ENCODE measurements at places on chromosomes 6 and 20.

- peak; percentile 47 for DNase-seq
Measured at GRCh38 chr20:63978319-63979228, 868 bp downstream of the SAMD10 start.

GRCh38 chr6:33634946-33635345, 13.8 kb downstream of the ITPR3 start:
- no peak for DNase-seq

DNA sequence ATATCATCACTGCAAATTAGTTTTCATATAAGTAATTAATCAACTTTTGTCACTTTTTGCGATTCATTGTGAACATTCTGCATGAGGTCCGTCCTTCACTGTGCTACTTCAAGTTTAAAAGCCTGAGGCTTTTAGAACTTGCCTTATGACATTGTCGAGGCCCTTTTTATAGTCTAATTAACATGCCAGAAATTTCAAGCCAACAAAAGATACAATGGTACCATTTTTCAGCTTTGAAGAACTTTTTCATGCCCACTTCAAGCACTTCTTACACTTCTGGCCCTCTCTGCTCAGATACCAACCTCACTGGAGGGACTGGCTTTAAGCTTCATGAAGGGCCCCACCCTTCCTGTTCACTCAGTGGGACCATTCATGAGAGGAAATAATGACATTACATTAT, 323.1 kb downstream of the TPBG start:
- DNase-seq: no peak

GRCh38 chr6:150967381-150967780, 101.9 kb downstream of the MTHFD1L start:
- DNase-seq: no peak

GRCh38 chr20:63626424-63627128, at the start of gene GMEB2:
Gene GMEB2 (minus strand): TSS chr20:63627101. CDS start chr20:63619397, 7,704 bp downstream.
- DNase-seq: no peak

GRCh38 chr6:43677759-43678158, 9.8 kb downstream of the MRPS18A start:
- no peak for DNase-seq

- DNase-seq: peak; percentile 51
Measured at GRCh38 chr6:53159558-53159957, 10.9 kb upstream of the GCM1 start.

- DNase-seq: peak; percentile 96
Measured at GRCh38 chr6:32941214-32941768, 463 bp upstream of the HLA-DMB start.

DNA sequence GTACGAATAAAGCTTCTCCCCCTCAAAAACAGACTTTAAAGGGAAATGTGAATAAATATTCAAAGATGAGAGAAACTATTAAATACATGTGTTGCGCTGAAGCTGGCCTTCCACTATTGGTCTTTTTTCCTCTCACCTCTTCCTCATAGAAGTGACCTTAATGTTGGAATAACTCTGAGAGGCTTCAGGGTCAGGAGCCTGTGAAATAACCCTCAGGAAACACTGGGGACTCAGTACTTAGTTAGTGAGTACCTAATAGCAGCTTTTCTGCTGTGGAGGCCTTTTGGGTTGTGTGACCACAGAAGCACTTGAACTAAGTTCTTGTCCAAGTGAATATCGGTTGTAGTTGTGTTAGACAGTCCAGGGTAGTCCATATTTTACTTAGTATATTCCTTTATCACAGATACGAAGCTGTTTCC, 799 bp upstream of the SHPRH start:
- peak; percentile 12 for DNase-seq

DNA sequence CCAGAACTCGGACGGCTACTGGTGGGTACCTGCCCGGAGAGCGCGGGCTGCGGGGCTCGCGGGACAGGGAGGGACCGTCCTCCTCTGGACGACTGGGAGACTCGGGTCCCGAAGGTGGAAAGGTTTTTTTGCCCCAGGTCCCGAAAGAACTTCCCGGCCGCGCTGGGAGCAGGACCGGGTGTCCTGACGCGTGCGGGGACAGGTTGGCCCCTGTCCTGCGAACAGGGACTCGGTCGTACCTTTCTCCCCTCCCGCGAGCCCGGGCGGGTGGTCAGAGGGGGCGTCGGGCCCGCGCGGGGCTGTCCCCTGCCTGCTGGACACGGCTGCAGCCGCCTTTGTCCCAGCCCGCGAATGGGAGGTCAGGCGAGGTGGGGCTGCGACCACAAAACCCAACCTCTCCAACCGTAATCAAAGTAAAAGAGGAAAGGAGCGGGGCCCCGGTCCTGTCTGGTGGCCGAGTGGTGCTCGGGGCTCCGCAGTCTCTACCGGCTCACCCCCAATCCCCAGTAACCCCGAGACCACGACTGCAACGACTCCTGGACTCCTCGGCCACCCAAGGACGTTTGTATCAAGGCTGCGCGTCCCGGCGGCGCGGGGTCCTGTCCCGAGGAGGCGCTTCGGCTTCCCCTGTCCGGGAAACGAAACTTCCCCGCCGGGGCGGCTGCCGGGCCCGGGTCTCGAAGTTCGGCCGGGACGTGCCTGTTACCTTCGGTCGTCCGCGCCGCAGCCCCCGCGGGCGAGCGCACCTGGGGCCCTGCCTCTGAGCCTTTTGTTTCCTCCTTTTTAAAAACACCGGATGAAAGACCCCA, 798 bp downstream of the DSP start:
- no peak for DNase-seq

- DNase-seq: peak; percentile 79
Measured at GRCh38 chr20:48025051-48025515, 239.8 kb upstream of the SULF2 start.

DNA sequence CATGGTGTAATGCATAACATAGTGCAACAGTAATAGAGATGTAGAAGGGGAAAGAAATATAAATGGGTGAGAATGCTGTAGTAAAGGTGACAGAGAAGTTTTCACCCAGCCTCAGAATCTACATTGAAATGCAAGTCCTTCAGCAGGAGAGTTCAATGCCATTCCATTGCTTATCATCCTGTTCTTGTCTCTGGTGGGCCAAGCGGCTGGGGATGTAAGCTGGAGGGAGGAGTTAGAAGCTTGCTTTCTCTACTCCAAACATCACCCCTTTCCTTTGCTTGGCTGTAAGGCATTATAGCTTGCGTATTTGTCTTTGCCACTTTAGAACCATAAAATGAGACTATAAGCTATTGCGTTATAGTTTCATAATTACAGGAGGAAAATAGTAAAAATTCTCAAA, 2.2 kb upstream of the FUT9 start:
- DNase-seq: no peak

GRCh38 chr6:90382760-90383159, 86.1 kb upstream of the BACH2 start:
- DNase-seq: no peak

GRCh38 chr6:25973923-25974555, 11.4 kb downstream of the TRIM38 start:
- no peak for DNase-seq

- DNase-seq: peak; percentile 1
Measured at GRCh38 chr6:40011844-40012243, 77.6 kb upstream of the MOCS1 start.

GRCh38 chr6:168601111-168601510, 160.1 kb downstream of the SMOC2 start:
- DNase-seq: no peak

DNA sequence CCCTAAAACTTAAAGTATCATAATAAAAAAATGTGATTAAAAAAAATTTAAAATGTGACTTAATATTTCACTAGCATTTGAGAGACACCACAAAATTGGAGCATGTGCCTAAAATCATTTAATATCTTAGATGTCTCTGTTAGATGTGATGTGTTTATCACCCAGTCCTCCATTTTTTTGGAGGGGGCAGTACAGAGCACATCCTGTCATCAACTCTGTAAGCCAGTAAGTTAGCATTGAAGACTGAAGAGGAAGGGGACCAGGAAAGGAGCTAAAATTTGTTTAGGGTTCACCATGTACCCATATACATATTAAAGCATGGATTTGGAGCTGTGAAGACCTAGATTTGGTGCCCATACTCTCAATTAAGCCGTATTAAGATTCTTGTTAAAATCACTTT, 30.7 kb upstream of the ADIG start:
- no peak for DNase-seq

DNA sequence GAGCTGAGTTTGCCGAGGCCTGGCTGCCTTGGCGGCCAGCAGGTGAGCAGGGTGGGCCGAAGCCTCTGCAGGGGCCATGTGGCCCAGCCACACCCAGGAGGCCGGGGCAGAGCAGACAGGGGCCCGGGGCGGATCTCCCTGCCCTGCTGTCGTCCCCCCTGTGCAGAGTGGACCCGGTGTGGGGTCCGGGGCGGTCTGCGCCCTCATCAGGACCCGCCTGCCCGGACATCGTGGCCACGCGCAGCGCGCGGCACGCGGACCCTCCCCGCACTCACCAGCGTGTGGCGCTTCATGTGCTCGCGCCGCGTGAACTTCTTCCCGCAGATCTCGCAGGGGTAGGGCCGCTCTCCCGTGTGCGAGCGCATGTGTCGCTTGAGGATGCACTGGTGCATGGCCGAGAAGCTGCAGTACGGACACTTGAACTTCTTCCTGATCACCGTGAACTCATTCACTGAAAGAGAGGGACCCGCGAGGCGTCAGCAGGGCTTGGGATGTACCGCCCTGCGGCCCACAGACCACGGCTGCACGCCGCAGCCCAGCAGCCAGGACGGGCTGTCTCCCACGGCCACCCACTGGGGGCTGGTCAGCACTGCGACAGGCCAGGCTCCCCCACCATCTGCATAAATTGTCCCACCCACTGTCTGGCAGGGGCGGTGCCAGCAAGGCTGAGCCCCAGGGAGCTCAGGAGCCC, 13.0 kb downstream of the SLC2A4RG start:
- no peak for DNase-seq

DNA sequence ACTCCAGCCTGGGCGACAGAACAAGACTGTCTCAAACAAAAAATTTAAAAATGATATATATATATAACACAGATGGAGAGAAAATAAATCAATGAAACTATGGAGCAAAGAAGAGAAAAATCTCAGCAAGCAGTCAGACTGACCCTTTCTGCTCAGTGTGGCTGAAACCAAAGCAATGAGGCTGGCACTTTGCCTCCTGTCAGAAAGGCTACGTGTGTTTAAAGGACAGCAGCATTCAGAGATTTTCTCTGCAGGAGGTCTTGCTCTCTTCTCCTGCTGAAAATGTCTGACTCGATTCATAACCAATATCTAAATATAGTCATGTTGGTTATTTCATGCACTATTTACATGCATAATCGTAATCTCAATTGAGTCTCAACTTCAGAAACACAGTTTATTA, 527.0 kb upstream of the JARID2 start:
- no peak for DNase-seq

DNA sequence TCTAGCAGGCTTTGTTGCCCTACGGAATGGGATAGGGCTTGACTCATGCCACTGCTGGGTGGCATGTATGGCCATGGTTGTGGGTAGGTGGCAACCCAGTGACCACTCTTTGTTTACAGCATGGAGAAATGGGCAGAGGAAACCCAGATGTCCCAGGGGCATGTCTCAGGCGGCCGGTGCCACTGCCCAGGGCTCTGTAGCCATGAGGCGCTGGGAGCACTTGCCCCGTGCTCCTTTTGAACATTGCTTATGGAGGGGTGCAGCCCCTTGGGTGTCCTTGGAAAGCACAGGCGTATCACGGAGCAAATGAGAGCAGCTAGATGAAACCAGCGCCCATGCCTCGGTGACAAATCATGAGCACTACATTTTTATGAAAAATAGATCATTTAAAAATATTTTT, 212.5 kb upstream of the ECI2 start:
- no peak for DNase-seq

DNA sequence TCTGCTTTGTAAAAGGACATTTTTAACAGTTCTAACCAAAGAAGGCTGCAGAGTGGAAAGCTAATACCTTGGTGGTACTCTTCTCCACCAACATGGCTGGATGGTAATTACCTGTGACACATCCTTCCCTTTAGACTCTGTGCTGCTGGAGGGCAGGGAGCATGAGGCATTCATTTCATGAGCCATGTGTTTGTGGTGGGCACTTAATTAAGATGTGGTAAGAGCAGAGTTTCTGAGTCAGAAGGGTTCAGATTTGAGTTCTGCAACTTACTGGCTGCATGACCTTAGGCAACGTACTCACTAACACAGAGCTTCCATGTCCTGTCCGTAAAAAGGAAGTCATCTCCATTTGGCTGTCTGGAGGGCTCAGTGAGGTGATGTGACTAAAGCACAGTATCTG, 9.1 kb upstream of the ZNF133 start:
- DNase-seq: peak; percentile 18

- peak; percentile 59 for DNase-seq
Measured at GRCh38 chr20:53736757-53737395, 143.2 kb upstream of the ZNF217 start.

Measured in renal cortical epithelial cell (primary cell).